ENCODE measurements at places on chromosomes 1 and 21.
A peak's percentile ranks its signal among the peaks of the same experiment; 100 is the strongest.

DNA sequence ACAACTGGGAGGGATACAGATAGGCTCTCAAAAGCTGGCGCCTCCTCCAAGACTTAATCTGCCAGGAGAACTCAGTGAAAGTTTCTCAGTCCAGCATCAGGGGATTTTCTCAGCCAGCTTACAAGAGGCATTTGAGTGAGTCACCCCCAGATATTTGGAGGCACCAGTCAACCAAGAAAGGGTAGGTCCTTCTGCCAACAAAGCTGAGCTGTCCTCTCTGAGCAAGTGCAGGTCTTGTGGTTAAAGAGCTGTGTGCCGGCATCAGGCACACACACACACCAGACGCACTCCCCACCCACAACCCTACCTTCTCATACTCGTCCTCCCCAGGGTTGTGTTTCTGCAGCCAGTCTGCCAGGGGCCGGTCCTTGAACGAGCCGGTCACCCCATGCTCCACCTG is 27.0 kb upstream of the PPP1R15B start:
- DNase-seq = no peak

DNA sequence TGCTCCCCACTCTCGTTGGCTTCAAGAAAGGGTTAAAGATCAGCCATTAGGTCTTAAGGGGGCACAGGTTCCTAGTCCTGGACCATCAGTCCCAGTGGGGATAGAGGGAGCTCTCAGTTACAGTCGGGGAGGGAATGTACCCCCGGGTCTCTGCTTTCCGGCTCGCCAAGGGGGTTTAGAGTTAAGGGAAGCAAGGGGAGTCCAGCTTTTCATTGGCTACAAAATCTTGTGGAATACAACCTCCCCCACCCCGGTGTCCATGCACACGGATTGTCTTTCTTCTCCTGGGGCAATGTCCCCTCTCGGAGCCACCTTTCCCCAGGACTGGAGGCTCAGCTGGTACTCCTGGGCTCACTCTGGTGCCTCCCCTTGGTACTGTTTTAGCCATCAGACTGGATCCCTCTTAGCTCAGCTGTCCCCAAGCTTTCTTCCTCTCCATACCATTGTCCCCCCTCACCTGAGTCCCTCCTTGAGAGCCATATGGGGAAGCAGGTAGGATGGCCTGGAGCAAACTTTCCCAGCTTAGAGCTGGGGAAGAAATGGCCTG is at the start of gene A3GALT2:
Gene A3GALT2, minus strand, starts transcription at position 480 of the 547 bp plus-strand sequence. Its CDS starts 0 bp downstream, at position 480.
- no peak for DNase-seq

GRCh38 chr1:12617901-12618660 is at the start of gene DHRS3:
DHRS3 (minus strand) TSS chr1:12618210; CDS start chr1:12617348, 862 bp downstream.
- DNase-seq = peak; percentile 33

GRCh38 chr1:99704356-99704816 is 58.5 kb downstream of the PALMD start:
- no peak for DNase-seq

DNA sequence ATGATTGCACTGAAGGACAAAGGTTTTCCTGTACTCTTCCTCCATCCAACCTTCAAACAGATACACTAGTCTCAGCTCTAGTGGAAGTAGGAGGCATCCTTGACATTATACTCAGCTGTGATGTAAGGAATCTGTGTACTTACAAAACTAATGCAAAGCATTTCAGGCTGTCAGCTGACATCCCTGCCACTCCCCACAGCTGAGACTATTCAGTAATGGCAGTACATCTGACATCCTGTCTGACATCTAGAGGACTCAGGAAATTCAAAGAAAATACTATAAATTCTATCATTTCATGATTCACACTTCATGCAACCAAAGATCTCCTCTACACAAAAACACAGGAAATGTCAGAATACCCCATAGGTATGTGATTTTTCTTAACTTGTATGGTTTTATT is 325.8 kb downstream of the SMYD3 start:
- no peak for DNase-seq

DNA sequence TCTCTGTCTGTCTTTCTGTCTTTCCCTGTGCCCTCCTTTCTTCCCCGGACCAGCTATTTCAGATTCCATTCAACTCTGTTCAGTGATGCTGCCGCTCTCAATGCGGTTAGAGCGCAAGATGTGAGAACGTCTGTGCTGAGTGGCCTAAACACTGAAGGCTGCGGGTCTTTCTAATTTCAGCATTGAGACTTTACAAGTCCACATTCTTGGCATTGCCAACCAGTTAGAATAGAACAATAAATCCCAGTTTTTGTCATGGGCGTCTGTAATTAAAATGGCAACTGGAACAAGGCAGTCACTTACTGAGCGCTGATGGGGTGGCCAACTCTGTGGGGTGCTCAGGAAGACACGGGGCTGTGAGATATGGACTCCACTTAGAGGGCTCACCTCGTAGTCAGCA is 112.8 kb downstream of the DHRS3 start:
- no peak for DNase-seq

- no peak for DNase-seq
Measured at GRCh38 chr1:8425150-8425780, 107.4 kb downstream of the SLC45A1 start.
